Jurkat, Clone E6-1 (cell line): ENCODE measurements at places on chromosomes 4 and X.

- DNase-seq, result no peak
Observed at GRCh38 chr4:115491686-115492085, 378.3 kb upstream of the NDST4 start.

GRCh38 chr4:23930750-23931488 is 41.1 kb upstream of the PPARGC1A start:
- no peak for DNase-seq

GRCh38 chr4:54497947-54498346 is 159.8 kb upstream of the KIT start:
- DNase-seq, result no peak

- DNase-seq, result no peak
Observed at GRCh38 chr4:168496834-168497233, at the start of gene PALLD. Gene PALLD, plus strand, starts transcription at chr4:168497052.

DNA sequence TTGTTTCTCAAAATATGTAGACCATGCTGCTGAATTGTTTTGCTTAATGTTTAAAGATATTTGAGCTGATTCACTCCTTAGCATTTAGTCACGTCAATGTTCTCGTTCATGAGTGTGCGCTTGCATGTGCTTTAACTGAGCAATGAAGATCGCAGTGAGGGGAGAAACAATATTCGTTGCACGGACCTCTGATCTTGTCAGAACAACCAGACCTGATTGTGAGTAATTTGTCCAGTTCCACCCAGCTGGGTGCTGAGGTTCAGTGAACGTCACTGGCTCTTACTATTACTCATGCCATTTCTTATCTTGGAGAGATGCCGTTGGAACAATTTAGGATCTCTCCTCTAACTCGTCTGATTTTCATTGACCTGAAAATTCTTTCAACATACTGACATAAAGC is 15.0 kb upstream of the PRKX start:
- no peak for DNase-seq

DNA sequence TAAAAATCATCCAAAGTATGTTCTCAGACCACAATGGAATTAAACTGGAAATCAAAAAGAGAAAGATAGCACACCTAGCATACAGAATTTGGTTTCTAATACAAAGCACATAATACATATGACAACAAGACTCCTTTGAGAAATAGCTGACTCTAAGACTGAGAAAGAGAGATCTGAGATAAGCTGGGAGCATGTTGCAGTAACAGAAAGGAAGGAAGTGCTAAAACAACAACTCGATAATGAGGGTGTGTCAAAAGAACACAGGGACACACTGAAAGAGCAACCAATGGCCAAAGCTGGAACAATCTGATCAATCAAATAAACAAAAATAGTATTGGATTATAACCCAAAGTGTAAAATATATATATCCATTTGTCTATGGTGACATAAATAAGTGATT is 586.6 kb downstream of the C4orf33 start:
- DNase-seq, result peak; percentile 49

- DNase-seq, result no peak
Observed at GRCh38 chrX:40808203-40808602, 72.9 kb upstream of the MED14 start.

DNA sequence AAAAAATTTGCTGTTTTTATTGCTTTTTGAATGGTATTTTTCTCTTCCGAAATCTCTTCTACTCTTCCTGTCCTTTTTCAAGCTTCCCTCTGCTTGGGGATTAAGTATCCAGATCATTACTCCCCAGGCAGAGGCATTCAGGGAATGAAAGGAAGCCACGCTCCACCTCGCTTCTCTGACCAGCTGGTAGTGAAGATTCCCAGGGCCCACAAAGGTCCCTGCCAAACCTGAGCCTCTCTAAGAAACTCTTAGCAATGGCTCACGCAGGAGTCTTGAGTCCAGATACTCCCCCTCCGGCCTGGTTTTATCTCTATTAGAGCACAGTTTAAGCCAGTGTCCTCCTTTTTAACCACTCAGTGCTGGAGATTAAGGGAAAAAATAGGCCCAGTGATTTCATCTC is 51.4 kb upstream of the SOD3 start:
- no peak for DNase-seq

DNA sequence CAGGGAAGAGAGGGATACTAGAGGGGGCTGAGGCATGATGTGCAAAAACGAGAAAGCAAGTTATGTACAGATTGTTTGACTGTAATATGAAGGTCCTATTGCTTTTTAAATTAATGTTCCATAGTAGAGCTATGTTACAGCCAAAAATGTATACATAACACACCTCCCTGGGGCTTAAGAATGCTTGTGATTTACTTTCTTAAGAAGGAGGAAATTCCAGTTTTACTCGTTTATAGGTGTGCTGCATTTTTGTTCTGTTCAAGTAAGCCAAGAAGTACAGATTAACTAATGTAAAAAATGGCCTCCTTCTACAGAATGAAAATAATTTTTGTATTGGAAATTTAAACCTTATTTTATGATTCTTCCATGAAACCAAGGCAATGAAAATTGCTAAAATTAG is 614.4 kb upstream of the NR3C2 start:
- DNase-seq, result no peak

DNA sequence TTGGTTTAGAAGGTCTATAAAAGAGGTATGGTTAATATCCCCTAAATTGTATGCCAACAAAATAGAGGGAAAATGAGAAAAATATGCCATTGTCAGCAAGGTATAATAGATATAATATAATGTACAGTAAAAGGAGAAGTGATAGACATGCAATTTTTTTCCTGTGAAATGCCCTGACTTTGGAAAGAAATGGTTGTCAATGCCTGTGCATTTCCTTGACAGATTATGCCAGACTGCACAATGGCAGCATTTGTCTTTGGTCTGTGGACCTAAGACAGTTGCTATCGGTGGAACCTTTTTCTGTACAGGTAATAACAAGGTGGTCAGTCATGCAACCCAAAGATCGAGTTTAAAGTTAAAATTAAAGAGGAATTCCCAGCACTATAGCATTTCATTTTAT is 301.7 kb downstream of the CFAP299 start:
- no peak for DNase-seq

DNA sequence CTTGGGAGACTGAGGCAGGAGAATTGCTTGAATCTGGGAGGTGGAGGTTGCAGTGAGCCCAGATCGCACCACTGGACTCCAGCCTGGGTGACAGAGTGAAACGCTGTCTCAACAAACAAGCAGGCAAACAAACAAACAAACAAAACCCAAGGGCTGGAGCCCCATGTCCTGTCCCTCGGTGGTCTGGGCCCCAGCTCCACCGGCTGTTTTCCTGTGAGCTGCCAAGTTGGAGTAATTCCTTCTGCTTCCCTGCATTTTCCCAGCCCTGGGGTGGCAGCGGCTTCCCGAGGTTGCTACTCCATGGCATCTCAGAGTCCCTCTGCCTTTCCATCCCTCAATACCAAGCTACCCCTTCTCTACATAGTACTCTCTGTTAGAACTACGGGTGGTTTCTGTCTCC is 43.2 kb downstream of the RGS12 start:
- DNase-seq, result no peak

DNA sequence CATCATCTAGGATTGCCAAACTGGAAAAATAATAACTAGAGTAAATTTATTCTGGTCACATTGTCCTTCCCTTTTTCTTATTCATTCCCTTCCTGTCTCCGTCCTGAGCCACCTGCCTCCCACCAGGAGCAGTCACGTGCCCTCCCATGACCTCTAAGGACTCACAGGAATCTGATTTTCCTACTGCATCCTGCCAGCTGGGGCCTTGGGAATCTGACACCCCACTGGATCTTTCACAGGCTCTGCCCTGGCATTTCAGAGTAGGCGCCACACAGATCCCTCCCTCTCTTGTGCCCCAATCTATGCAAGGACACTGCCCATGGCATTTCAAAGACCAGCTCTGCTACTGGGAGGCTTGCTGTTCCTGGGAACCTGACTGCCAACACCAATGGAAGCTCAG is 520.5 kb downstream of the PPARGC1A start:
- DNase-seq, result no peak

- no peak for DNase-seq
Observed at GRCh38 chr4:111813555-111814140, 331.6 kb upstream of the FAM241A start.

DNA sequence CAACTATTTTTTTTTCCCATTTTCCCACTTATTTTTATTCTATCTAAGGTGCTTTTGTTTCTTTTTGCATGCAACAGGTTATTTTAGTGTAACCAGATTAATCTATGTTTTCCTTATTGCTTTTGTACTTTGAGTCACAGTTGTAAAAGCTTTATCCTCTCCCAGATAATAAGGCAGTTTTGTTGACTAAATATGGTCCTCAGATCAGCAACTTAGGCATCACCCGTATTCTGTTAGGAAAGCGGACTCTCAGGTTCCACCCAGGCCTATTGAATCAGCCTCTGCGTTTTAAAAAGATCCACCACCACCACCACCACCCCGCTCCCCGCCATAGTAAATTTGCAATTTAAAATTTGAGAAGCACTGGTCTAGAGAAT is 58.6 kb upstream of the USP9X start:
- no peak for DNase-seq

GRCh38 chrX:150854856-150855255 is 43.6 kb downstream of the CD99L2 start:
- peak; percentile 42 for DNase-seq
